A172 (cell line): ENCODE measurements at places on chromosomes 7 and 10.

DNA sequence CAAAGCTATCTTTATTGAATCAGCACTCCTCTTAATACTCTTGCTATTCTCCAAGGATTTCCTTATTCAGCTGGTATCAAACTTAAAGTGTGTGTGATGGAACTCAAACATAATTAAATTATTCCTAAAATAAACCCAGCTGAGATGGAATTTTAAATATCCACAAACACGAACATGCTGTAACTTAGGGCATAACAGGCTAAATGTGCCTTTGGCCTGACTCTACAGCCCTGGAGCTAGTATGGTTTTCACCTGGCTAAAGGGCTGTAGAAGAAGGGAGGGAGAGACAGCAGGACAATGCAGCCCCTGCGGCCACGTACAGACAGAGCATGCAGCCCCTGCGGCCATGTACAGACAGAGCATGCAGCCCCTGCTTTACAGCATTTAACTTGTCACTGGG is 34.0 kb downstream of the ESYT2 start:
- no peak for DNase-seq

DNA sequence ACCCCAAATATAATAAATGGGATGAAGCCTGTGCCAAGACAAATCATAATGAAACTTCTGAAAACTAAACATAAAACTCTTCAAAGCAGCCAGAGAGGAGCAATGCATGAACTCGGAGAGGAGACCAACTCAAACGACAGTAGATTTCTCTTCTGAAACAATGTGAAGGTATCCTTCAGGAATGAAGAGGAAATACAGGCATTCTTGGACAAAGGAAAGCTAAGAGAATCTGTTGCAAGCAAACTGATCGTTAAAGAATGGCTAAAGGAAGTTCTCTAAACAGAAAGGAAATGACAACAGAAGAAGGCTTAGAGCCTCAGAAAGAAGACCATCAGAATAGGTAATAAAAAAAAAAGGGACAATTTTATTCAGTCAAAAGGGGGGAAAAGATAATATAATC is 6.6 kb downstream of the GNA12 start:
- DNase-seq, result no peak

- DNase-seq, result peak; percentile 72
Observed at GRCh38 chr10:16597656-16598055, 76.0 kb upstream of the C1QL3 start.

DNA sequence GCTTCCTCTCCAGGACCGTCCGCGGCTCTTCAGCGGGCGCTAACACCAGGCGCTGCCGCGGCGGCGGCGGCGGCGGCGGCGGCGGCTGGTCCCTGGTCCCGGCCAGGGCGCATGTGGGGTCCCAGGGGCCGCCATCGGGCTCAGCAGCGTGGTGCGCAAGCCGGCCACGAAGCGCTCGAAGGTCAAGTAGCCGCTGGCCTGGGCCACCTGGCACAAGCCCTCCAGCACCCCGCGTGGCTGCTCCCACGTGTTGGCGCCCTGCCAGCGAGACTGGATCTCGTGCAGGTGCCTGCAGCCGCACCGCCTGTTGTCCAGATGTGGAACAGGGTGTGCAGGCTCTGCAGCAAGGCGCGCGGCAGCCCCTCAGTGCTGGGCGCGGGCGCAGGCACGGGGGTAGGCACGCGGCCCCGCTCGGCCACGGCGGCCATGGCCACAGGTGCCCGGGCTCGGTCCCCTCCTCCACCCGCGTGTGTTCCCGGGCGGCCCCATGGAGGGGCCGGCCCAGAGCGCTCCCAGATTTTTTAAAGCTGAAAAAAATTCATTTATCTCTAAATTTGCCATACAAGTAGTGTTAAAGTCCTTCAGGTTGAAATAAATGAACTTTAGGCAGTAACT is 884.2 kb upstream of the ZNF722 start:
- no peak for DNase-seq

DNA sequence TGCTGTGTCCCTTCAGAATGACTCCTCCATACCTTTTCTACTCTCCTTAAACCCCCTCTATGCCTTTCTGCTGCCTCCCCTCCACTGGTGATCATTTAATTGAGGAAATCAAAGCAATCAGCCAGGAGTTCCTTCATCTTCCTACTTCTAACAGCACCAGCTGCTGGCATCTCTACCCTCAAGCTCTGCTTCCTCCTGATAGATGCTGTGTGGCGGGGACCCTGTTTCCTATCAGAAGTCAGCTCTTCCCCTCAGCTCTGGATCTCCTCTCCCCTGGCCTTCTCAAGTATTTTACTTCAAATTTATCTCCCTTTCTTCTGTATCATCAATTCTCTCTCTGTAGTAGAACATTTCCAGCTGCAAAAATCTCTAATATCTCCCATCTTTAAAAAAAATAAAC is 183.7 kb downstream of the ELMO1 start:
- no peak for DNase-seq

DNA sequence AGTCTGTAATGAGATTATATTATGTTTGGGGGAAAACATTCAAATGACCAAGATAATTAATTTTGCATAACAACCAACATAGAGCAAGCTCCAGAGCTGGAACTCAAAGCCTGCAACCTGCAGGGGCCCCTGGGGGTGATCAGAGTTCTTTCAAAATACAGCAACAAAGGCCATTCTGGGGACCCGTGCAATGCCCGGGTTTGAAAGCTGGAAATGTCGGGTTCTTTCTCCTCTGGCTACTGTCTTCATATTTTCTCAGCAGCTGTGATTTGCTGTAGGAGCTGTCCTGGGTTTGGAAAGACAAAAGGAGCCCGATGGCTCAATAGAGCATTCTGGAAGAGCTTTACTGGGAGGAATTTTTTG is 30.8 kb upstream of the CARD11 start:
- DNase-seq, result no peak

- DNase-seq, result peak; percentile 62
Observed at GRCh38 chr10:77909749-77910375, 16.7 kb downstream of the DLG5 start.

- DNase-seq, result no peak
Observed at GRCh38 chr7:92131764-92132330, 2.4 kb downstream of the CYP51A1 start.

DNA sequence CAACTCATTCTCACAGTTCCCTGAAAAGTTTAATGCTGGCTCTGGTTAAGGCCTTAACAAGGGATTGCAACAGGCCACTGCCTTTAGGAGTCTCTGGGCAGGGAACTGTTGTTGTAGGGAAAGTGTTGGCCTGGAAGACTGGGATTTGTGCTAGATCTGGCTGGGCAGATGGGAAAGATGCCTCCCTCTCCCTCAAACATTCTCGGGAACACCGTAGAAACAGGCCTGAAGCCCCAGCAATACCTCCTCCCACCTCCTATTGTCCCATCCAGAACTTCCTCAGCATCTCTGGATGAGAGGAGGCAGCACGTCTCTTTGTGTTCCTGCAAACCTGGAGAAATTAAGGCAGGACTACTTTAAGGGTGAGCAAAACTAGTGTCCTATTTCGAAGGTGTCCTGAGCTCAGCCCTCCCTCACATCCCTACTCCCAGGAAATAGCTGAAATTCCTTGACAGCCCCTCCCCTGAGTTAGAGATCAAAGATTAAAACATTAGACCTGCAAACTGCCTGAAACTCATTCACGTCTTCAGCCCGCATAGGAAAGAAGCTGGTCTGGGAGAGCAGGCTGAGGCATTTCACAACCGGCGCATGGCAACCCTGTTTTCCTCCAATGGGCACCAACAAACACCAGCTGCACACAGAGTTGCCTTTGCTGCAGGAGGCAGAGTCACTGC is 10.9 kb upstream of the MAP3K8 start:
- DNase-seq, result peak; percentile 86

GRCh38 chr10:131464789-131465188 is 153.3 kb upstream of the TCERG1L start:
- no peak for DNase-seq

DNA sequence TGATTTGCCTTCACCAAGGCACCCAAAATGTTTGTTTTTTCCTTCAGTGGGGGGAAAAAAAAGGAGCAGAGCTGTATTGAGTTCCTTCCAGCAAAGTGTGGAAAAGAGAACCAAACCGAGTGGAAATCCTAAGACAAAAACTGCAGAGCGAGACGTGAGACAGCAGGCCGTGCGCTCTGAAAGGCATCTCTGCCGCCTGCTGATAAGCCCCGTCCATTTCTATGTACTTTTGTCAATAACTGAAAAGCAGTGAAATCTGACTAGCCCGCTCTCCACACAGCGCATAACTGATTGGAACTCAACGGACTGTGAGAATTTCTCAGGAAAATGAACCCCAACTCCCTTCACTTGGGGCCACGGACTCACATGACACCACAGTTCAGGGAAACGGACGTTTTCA is 83.2 kb downstream of the COBL start:
- DNase-seq, result no peak

- DNase-seq, result no peak
Observed at GRCh38 chr7:63025815-63026214, 972.8 kb upstream of the ZNF722 start.

DNA sequence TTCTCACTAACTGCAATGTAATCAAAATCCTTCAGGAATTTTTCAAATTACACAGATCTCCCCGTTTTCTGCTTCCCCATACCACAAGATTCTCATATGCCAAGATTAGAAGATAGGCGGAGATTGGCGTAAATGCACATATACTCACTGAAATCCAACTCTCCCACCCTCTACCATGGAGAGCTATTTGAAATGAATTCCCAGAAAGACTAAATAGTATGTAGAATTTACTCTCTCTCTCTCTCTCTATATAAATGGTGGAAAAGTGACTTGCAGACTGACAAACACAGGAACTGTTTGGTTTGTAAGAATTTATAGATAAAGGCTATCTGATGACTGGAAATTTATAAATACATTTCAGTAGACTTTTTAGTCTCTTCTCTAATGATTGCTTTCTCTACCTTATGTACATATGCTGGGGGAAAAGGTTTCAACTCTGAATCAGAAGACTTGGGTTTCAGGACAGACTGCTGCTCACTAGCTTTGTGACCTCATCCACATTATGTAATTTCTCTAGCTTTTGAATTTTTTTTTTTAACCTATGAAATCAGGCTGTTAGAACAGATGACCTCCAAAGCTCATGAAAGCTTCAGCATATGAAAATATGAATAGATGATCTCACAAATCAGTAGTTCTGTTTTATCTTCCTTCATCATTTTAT is 67.8 kb upstream of the CSTF2T start:
- DNase-seq, result no peak

DNA sequence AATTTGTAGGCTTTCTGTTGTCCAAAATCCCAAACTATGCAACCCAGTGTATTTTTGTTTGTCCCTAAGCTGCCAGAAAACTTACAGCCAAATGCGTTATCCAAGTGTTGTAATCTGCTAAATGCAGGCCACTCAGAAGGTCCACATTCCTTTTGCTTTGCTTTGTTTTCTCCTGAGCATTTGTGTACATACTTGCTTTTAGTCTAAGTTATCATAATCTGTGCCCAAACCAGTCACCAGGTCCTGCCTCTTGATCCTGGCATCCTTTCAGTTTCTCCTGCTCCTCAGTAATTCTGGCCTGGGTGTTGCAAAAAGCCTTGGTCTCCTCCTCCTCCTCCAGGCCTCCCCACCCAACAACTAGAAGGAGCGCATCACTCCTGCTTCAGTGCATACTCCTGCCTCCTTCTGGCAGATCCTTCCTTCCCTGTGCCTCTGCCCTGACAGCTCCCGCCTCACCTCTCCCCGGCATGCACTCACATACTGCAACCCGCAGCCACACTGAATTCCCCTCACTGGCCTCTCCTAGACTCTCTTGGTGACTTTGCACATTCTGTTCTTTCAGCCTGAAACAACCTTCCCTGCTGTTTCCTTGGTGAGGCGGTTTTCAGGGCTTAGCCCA is 2.3 kb downstream of the DENND2A start:
- no peak for DNase-seq

GRCh38 chr7:1768832-1769231 is 98.8 kb downstream of the ELFN1 start:
- DNase-seq, result no peak

GRCh38 chr7:72334698-72335097 is 77.4 kb downstream of the CALN1 start:
- DNase-seq, result no peak

DNA sequence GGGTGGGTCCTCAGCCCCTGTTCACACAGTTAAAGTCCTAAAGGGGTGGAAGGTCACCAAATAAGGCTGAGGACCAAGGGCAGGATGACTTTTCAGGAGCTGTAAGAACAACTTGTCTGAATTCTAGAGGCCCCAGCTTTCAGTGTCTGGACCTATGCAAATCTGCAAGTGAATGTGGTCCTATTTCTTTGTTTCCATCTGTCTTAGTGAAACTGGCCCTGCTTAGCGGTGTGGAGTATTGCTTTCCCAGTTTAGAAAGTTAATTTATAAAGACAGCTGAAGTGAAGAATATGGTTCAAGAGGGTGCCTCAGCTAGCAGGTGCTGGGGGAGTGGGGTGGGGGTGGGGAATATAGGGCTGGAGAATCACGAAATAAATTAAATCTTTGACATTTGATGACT is 40.1 kb downstream of the HHEX start:
- DNase-seq, result no peak

DNA sequence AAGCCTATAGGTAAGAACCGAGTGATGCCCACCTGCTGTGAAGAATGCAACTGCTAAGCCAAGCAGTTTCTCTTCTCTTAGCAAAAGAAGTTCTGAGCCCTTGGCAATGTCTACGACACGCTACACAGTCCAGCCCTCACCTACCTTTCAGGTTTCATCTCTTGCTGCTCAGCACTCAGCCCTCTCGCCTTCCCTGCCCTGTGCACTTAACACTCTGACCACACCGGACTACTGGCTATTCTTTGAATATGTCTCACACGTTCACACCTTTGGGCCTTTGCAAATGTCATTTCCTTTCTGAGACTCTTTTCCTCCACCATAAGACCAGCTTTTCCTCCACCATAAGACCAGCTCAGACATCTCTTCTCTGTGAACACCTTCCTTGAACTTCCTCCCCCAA is 67.0 kb upstream of the ITGB1 start:
- no peak for DNase-seq

GRCh38 chr7:130394421-130395195 is 14.3 kb downstream of the CPA1 start:
- DNase-seq, result no peak

DNA sequence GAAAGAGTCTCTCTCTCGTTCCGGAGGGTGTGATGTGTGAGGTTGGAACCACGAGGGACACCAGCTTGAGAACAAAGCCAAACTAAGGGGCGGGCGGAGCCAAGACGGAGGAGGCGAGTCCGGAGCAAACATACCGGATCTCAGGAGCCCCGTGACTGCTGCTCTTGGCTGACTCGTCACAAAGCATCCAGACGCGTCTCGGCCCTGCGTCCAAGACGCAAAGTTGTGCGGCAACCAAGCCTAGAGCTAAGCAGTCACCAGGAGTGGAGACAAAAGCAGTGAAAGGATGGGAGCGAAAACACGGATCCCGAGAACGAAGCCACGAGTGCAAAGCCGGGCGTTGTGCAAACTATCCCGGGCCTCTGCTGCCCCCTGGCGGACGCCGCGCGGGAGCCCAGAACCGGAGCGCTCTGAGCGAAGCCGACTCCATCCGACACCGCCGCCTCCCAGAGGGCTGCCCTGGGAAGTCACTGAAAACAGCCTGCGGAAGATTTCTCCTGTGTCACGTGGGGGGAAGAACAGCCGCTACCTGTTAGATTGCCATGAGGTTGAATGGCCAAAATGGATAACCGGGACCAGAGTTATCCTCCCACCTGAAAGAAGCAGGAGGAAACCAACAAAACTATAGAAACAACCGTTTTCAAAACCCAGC is 46.4 kb upstream of the TMEM72 start:
- peak; percentile 82 for DNase-seq
